ENCODE measurements at places on chromosomes 1 and 21.

DNA sequence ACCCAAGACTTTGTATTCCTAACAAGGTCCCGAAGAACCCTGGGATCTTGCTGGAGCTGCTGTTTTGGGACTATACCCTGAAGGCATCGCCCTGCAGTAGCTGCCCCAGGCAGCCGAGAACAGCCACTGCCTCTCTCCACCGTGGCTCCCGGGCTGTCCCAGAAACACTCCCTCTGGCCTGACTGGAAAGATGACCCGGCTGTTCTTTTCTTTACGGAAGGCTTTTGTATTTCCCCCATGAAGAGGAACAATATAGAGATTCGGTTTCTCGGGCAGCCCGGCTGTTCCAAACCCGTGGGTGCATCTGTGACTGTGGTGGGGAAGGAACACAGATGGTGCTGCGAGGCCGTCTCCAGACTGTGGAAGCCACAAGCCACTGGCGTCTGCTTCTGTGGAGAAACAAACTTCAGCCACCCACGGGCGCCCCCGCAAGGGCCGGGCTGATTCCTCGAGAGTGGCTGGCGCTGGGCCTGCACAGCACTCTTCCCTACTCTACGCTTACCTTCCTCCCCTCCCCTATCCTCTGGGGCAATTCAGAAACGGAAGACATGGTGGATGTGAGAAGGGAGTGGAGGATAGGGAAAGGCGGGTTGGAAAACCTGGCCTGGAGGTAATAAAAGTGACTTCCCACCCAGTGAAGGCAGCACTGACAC lies 33.7 kb upstream of the VASH2 start:
- no peak for DNase-seq

DNA sequence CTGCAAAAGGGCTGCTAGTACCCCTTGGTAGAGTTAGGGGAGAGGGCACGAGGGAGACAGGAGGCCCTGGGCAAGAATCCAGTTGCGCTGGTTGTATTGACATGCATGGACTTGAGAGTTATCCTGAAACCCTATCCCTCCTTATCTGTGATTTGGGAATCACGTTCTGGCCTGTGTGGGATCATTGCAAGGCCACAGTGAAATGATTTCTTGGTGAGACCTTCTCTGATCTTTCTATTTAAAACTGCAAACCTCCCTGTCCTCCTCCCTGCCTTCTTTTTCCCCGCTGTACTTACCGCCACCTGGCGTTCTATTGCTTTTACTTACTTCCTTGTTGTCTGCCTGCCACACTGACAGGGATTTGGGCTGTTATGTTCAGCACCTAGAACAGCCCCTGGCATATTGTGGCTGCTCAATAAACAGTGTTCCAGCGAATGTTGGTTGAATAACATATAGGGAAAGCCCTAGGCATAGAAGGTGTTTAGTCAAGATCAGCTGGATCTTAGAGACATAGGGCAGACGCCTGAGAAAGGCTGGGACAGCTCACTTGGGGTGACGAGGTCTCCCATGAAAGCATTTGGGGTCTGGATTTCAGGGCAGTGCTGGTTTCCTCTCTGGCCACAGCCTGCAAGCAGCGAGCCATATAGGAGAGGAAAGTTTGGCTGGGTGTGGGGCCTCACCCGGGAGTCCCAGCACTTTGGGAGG lies 25.6 kb downstream of the ALPL start:
- no peak for DNase-seq

DNA sequence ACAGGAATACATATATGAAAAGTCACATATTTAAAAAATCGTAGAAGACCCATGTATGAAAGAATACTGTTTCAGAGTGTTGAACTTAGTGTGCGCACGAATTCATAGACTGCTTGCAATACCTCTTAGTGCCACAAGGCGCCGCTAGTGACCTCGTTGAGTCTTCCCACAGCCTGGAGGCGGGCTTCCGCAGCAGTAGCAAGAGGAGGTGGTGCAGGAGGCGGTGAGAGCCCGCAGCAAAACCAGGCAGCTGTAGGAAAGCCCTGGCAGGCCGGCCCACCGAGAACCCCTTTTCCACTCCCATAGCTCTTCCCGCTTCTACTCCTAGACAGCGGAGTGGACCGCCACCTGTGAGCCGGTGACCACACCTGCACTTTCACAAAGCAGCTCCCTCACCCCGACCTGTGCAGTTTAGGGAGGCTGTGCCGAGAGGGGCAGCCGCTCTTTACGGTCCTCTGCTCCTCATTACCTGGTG lies 23.5 kb downstream of the MTARC1 start:
- peak; percentile 5 for DNase-seq

GRCh38 chr21:28627261-28627660 lies 365.4 kb downstream of the LTN1 start:
- no peak for DNase-seq
